Spleen (tissue), 13 donors: ENCODE measurements at places on chromosomes 4 and X. TPM values are rescaled to one million over a fixed set of nuclear protein-coding genes. Genes with fewer than 3 reads are reported as not detected.

The CFAP299 gene
- not detected for polyA plus RNA-seq

The GAGE12J gene
- polyA plus RNA-seq = not detected

The ESX1 gene
- not detected for polyA plus RNA-seq

The BRS3 gene
- not detected for polyA plus RNA-seq

- no peak for DNase-seq
These were observed 127.4 kb downstream of the SLC39A8 start for GRCh38 chr4:102217775-102218355.

DNA sequence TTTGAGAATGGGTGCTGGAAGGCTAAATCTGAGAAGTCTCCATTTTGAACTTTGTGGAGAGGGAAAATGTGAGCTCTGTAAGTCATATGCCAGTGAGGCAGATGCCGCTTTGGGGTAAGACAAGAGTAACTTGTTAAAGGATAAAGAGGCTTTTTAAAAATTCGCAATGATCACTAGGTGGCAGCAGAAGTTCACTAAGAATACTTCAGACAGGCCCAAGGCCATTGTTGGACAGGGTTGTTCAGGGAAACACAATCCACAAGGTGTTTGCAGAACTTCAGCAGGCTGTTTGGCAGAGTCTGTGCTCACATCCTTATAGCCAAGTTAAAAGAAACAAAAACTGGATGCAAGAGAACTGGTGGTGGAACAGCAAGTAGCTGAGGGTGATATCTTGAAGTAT, 13.7 kb upstream of the PIGA start:
- no peak for DNase-seq

DNA sequence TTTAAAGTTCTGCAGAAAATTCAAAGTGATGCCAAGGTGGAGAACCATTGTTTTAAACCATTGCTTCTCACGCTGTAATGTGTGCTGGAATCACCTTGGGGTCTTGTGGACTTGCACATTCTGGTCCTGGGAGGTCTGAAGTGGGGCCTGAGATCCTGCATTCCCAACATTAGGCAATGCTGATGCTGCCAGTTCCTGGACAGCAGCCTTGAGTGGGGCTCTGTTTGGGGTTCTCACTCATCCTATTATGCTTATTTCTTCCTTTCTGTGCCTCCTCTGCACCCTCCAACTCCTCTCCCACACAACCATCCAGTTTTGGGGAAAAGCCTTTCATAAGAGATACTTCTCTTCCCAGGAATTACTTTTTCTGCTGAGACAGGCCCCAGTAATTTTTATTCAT, 44.2 kb upstream of the RASSF6 start:
- DNase-seq = no peak

DNA sequence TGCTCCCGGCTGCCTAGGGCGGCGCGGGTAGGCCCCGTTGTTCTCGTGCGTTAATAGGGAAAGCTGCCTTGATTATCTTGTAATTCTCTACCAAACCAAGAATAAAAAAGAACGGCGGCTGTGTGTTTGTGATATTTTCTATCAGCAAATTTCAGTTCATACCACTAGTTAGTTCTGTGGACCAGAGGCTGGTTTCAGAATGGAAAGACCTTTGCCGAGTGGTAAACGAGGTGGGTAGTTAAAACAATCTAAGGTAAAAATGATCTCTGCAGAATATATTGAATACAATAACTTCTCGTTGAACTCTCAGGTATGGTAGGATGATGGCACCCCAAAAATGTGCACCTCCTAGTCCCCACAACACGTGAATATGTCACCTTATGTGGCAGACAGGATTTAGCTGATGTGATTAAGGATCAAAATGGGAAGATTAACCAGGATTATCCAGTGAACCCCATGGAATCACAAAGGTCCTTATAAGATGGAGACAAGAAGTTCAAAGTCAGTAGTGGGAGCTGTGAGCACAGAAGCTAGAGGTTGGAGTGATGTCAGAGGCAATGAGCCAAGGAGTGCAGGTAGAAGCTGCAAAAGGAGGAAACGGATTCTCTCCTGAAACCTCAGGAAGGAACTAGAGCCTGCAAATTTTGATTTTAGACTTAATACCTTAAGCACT, 574 bp upstream of the CFAP97 start:
- no peak for DNase-seq

- DNase-seq = no peak
These were observed 73.0 kb upstream of the PJA1 start for GRCh38 chrX:69238114-69238886.

- no peak for DNase-seq
These were observed 224.7 kb upstream of the PPP1R2C start for GRCh38 chrX:43002526-43003203.
